ENCODE measurements at places on chromosomes 11 and 22. TPM values are rescaled to one million over a fixed set of nuclear protein-coding genes. Genes with fewer than 3 reads are reported as not detected.

The SYCE3 gene
- not detected for polyA plus RNA-seq

The PDE2A gene
- polyA plus RNA-seq, result 0.08 TPM

The SORL1 gene
- 220 TPM for polyA plus RNA-seq

The VPREB1 gene
- not detected for polyA plus RNA-seq

The CKAP5 gene
- 14.2 TPM for polyA plus RNA-seq

The NECTIN1 gene
- 0.35 TPM for polyA plus RNA-seq

The SYT7 gene
- polyA plus RNA-seq, result not detected

Data from CD8-positive, alpha-beta memory T cell (primary cell).